GM12892 (cell line): ENCODE measurements at places on chromosomes 11 and 22.

DNA sequence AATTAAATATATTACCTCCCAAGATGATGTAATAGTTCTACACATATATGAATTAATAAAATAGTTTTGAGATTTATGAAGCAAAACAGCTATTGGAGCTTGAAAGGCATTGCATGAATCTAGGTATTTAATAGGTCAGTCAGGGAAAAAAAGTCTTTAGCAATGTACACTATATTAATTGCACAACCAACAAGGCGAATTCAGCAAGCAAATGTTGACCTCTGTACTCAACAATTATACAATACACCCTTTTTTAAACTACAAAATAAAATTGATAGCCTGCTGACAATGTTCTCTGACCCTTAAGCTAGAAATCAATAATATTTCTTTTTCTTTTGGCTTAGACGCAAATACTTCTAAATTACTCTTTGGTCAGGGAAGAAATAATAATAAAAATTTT is 345.5 kb downstream of the LUZP2 start:
- DNase-seq: no peak

DNA sequence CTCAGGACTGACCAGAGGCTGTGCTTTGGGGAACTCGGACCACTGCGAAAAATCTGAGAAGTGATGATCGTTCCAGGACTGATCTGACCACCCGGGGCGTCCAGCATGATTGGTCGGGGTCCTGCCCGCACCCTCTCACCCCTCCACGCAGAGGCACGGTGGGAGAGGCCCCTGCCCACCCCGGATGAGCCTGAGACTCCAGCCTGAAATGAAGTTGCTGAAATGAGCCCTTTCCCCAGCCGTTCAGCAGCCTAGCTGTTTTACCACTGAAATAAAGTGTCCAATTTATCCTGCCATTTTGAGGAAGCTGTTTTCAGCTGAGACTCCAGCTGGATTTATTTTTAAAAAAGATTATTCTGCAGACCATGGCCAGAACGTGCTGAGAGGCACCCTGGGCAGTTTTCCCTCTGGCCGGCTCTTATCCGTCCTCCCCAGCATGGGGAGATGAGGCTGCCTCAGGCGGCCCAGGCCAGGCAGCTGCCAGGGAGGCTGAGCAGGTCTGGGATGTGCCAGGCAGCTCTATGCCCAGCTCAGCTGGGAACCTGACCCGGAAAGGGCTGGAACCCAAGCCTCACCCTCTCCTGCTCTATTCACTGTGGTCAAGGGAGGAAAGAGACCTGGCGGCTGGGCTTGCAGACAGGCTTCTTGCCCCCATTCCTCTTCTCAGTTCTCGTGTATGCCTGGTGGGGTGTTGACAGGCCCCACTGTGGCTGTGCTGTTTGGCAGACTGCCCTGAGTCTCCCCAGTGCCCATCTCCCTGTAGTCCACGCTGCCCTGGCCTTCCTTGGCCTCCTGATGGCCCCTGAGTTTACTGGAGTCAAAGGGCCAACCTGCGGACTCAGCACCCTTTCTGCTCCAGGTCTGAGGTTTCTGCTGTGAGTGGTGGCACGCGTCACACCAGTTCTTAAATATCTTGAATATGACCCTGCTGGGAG is 161.0 kb upstream of the B3GAT1 start:
- DNase-seq: no peak

GRCh38 chr22:42314709-42315391 is 44.4 kb upstream of the TCF20 start:
- DNase-seq: no peak

- no peak for DNase-seq
Measured at GRCh38 chr11:106077609-106078455, at the start of gene AASDHPPT. Gene AASDHPPT, plus strand, starts transcription at chr11:106077662. Its CDS starts 49 bp downstream, at chr11:106077711.

DNA sequence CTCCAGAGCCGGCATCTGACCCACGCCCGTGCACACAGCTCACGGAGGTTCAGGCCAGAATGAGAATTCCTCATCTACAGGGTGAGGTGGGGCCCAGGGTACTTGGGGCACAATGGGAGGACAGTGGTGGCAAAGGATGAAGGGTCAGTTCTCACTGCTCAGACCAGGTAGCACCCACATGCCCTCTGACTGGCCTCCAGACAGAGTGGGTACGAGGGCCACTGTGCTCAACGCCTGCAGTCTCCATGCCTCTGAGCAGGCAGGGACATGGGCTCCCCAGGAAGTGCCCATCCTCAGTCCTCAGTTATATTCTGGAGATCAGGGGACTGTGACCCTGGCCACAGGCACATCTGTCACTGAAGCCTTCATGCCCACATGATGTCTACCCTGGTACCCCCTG is 13.0 kb upstream of the CDC42BPG start:
- DNase-seq: no peak

GRCh38 chr11:6926208-6927029 is at the start of gene ZNF215:
Gene ZNF215, plus strand, starts transcription at chr11:6926426. Its CDS starts 5,847 bp downstream, at chr11:6932273.
- DNase-seq: peak; percentile 34

DNA sequence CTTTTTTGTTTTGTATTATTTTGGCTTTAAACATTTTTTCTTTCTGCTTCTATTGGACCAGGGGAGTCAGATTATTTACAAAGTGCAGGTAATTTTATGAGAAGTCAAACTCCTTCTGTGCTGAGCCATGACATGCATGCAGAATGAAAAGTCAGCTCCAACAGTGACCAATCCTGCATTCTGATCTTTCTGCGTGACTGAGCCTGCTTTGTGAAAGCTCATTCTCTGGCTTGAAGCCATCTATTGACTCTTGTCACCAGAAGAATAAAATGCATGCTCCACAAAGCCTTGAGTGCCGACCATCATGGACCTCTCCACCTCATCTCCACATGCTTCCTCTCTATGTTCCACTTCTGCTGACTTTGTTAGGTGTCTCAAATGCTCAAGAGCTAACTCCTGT is 50.2 kb downstream of the MIAT start:
- no peak for DNase-seq

DNA sequence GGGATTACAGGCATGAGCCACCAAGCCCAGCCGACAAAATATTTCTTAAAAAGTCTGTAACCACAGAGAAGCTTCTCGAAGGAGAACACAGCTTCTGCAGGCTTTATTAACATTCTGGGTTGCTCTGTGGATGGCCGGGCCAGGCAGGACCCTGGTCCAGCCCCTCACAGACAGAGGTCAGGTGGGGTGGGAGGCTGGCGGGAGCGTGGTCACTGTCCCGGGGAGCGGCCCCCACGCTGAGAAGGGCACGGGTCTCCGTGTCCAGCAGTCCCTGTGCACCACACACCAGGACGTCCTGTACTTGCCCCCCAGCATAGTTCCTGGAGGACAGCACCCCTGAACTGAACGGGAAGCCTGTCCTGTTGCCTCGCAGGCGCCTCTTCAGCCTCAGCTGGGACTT is 19.4 kb downstream of the DRD4 start:
- DNase-seq: no peak

GRCh38 chr22:46083383-46084350 is 66.7 kb upstream of the PPARA start:
- no peak for DNase-seq

DNA sequence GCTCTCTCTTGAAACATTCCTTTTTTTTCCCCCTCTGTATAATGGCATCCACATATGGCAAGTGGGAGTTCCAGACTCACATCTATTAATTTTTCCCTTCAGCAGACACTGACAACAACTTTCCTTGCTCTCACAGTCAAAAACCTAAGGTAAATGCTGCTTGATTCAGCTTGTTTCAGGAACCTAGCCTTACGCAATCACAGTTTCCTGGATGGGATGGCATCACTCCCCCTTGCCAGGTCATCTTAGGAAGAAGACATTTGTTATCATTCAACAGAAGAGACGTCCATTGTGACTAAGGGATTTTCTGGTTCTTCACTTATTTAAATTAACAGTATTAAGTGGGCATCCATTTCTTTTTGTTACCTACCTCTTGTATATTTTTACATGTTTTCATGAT is 112.0 kb upstream of the PDGFD start:
- no peak for DNase-seq

DNA sequence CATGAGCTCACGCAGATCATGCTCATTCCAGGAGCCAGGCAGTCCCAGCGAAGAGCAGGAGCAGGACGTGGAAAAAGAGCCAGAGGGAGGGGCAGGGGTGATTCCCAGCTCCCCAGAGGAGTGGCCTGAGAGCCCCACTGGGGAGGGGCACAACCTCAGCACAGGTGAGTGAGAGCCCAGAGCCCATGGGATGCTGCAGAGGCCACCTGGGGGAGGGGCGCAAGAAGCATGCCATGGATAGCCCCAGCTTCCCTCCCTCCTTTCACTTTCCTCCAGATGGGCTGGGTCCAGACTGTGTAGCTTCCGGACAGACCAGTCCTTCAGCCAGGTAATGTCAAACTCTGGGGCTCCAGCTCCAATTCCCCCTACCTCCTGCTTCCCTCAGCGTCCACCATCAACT is 6.2 kb downstream of the SMTNL1 start:
- no peak for DNase-seq

DNA sequence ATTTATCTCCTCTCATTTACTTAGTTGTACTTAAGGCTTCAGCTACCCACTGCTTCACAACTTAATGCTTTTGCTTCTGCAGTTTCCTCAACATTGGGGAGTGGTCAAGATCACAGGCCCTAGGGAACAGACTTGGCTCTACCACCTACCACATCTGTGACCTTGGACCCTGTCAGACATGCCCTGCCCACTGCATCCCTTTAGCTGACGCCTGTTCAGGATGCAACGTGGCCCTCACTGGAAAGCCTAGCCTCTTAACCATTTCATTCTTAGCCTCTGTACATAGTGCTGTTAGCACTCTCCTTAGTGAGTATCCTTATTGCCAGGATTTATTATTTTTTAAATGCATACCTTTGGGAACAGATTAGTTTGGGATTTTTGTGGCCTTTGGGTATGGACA is 34.4 kb downstream of the TNRC6B start:
- no peak for DNase-seq

DNA sequence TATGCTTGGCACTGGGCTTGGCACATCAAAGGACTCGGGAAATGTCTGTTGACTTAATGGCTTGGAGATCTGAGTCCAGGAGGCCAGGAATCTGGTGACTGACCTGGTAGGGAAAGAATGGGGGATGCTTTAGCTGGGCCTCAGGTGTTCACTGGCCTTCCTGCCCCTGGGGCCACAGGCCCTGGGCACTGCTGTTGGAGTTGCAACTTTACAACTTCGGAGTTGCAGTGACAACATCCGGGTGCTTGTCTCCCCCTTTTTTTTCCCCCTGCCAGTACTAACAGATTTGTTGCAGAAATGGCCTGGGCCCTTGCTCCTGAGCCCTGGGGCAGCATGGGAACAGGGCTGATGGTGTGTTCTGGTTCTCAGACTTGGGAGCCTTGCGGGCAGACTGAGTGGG is 23.8 kb downstream of the OSBP2 start:
- no peak for DNase-seq

GRCh38 chr11:33065445-33066178 is 26.2 kb downstream of the TCP11L1 start:
- peak; percentile 36 for DNase-seq

DNA sequence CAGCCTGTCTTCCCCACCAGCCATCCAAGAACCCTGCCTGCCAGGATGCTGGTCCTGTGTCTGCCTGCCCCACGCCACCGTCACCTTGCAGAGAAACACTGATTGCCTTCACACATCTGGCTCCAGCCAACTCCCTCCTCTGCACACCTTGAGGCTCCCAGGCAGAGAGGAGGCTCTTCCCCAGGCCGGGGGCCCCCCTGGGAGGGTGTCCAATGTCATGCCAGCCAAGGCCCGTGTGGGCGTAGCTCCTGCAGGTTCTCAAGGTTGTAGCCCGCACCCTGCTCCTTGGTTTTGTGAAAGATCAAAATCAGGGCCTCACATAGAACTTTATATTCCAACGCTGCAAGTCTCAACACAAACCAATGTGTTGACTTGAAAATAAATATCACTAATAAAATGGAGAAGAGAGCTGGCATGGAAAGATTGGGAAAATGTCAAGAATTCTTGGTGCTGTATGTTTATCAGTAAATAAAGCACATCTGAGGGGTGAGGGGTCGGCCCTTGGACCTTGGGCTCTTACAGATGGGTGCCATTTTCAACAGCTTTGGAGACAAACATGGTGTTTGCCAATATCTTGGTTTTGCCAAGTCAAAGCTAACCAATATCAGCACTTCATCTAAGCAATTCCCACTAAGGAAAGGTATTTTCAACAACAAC is 6.7 kb upstream of the PPARA start:
- DNase-seq: no peak

DNA sequence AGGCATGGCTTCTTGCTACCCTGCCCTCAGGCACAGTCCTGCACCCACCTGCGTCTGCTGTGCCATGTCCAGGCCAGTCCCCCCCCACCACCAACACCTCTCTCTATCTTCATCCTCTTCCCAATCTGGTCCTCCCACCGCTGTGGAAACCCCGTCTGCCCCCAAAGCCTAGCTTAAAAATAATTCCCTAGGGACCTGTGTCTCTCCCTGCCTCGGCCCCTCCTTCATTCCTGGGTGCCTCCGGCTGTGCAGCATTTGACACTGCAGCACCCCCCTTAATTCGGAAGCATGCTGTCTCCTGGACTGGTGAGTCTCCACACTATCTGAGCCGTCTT is 2.5 kb upstream of the ASCL2 start:
- DNase-seq: no peak
